CD8-positive, alpha-beta memory T cell (primary cell): ENCODE measurements at places on chromosomes 12 and 14.

- no peak for DNase-seq
Measured at GRCh38 chr12:128966203-128966810, 113.0 kb downstream of the GLT1D1 start.

- no peak for DNase-seq
Measured at GRCh38 chr12:56995930-56996496, 10.3 kb downstream of the ZBTB39 start.

- no peak for DNase-seq
Measured at GRCh38 chr12:116257215-116257614, 20.3 kb downstream of the MED13L start.

- DNase-seq: no peak
Measured at GRCh38 chr12:52390739-52391617, 5.5 kb upstream of the KRT84 start.

DNA sequence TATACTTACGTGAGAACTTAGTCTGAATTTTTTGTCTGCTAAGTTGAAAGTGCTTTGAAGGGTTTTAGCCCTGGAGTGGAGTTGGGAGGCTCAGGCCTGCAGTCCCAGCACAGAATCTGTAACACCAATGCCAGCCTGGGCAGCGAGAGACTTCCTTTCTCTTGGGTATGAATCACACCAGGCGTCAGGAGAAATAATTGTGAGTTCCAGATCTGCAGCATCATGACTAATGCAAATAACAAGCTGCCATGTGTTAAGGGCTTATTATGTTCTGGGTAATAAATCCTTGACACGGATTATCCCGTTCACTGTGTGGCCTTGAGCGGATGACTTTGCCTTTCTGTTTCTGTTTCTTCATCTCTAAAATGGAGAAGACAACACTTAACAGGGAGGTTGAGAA lies 70.6 kb downstream of the B4GALNT3 start:
- no peak for DNase-seq

DNA sequence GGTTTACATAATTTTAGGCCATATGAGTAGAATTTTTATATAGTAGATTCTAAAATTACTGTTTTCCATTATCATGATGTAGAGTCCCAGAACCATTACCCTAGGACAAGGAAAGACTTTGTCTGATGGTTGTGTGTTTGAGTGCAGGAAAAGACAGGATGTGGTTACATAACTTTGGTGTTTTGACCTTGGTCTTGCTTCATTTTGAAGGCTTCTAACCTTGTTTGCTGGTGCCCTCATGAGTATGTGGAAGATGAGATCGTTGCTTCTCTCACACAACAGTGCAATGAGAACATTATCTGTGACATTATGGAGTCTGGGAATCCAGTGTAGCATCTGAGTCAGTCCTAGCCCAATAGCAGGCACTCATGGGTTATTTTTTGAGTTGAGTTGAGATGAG lies 106.2 kb downstream of the IGF1 start:
- no peak for DNase-seq
